NCI-H1105 (cell line): ENCODE measurements at places on chromosomes 2 and 18.

GRCh38 chr18:46814399-46814798, 57.5 kb upstream of the ST8SIA5 start:
- DNase-seq = no peak

DNA sequence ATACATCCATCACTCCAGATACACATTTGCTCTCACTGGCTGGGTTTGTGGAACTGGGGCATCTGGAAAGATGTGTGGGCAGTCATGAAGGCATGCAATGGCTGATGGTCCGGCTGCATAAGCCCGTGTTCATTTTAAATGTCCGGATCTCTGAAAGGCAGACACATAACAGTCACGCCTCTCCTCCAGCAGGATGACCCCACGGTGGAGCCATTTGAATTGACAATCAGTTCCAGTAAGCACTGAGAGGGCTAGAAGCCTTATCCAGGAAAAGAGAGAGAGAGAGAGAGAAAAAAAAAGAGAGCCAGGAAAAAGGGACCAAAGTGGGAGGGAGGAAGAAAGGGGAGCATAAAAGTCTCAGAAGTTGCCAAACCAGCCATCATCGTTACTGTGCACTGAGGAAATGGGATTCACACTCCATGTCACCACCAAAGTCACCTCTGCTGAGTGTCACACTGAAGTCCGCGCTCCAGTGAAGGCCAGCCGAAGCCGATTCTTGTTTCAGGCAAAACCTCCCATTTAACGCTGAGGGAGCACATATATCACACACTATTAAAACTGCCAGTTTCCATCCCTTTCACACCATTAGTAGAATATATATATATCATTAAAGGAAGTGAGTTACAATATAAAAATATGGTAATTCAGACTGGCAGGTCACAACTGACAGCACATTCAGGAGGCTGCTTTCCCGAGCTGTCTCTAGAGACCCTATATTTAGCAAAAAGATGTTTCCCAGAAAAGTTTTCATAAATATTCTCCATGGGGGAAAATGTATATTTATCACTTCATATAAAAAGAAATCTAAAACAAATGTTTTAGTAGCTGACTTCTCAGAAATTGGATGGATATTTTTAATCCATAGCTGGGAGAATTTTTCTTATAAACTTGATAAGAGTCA, 142.0 kb downstream of the ACTR3 start:
- no peak for DNase-seq

GRCh38 chr2:17254421-17254820, 263.8 kb downstream of the RAD51AP2 start:
- no peak for DNase-seq

GRCh38 chr2:197782126-197782525, 3.0 kb downstream of the BOLL start:
- DNase-seq = no peak
